ENCODE measurements at places on chromosomes 1 and 21. TPM values are rescaled to one million over a fixed set of nuclear protein-coding genes. Genes with fewer than 3 reads are reported as not detected.
A peak's percentile ranks its signal among the peaks of the same experiment; 100 is the strongest.

DNA sequence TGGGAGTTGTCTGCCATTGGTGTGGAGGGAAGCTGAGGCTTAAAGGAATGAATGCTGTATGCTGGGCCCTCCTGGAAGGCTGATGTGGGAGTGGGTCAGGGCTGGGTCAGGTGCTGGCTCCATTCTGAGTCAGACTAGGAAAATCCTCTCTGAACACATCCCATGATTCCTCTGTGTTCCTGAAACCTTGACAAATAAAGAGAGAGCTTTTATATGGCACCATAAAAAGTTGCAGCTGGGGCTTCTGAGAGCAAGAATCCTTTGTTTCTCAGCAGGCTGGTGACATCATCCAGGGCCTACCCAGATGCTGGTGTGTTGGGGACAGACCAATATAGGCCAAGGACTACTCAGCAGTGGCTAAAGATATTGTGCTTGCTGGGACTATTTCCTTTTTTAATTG, 27.8 kb upstream of the NFASC start:
- H3K36me3 ChIP-seq = no peaks in the 10 kb centered on the region
- no peaks in the 10 kb centered on the region for H3K27me3 ChIP-seq
- DNase-seq = peak; percentile 50
- H3K4me1 ChIP-seq = peaks cover 17% of the 10 kb centered on the region

- DNase-seq = no peak
- H3K36me3 ChIP-seq = no peaks in the 10 kb centered on the region
- no peaks in the 10 kb centered on the region for H3K27me3 ChIP-seq
- H3K4me1 ChIP-seq = no peaks in the 10 kb centered on the region
- no peak overlapping the region for H3K4me3 ChIP-seq
- H3K27ac ChIP-seq = no peak overlapping the region
Measured at GRCh38 chr1:184987696-184988095, 13.4 kb upstream of the NIBAN1 start.

DNA sequence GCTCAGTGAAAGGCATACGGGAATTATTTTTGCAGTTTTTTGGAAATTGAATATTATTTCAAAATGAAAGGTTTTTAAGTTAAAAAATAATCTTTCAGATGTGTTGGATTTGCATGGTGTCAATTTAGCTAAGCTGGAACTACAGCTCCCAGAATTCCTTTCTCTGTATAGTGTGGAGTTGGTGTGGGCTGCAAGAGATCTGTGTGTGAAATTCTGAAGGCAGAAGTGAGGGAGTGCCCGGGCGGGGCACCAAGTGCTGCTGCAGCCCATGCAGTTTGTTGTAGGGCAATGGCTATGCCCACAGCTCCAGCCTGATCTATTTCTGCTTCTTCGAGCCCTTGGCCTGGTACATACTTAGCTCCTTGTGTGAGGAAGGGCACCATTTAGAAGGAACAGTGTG, 60.5 kb upstream of the CSF1 start:
- no peak overlapping the region for H3K27ac ChIP-seq
- no peak overlapping the region for H3K4me3 ChIP-seq
- H3K27me3 ChIP-seq = no peaks in the 10 kb centered on the region
- DNase-seq = no peak
- peaks cover 8% of the 10 kb centered on the region for H3K4me1 ChIP-seq
- no peaks in the 10 kb centered on the region for H3K36me3 ChIP-seq

DNA sequence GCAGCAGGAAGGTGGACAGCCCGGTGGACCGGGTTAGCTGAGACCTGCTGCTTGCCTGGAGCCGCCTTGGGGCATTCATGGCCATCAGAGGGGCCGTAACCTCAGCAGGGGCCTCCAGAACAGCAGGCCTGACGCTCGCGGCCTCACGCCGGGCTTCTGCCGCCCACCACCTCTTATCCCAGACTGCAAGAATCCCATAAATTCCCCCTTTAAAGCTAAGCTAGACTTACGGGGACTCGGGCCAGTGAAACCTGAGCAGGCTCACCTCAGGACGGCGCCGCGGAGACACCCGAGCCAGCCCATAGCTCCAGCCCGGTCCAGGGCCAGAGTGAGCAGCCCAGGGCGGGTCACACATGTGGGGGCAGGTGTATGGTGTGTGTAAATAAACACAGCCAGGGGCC, 132.3 kb downstream of the GLIS1 start:
- no peak overlapping the region for H3K27ac ChIP-seq
- no peak for DNase-seq
- H3K4me3 ChIP-seq = no peak overlapping the region
- H3K4me1 ChIP-seq = no peaks in the 10 kb centered on the region
- no peaks in the 10 kb centered on the region for H3K27me3 ChIP-seq

DNA sequence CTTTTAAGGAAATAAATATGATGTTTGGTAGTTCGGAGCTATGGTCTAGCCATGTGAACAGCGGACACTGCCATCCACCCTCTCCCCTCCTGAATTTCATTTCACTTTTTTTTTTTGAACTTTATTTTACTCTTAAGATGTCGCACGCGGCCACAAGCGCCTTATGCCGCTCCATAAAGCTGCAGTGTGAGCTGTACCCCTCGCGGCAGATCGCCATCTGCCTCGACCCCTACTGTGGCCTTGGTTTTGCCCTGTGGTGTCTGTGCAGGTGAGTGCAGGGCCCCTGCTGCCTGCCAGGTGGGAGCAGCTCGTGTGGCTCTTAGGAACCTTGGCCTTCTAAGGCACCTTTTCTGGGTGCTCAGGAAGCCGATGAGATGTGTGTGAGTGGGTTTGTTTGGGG, 48.1 kb downstream of the S100B start:
- H3K4me1 ChIP-seq = no peaks in the 10 kb centered on the region
- no peak overlapping the region for H3K4me3 ChIP-seq
- peaks cover 77% of the 10 kb centered on the region for H3K36me3 ChIP-seq

The ERG gene
- 6.2 TPM for polyA plus RNA-seq

DNA sequence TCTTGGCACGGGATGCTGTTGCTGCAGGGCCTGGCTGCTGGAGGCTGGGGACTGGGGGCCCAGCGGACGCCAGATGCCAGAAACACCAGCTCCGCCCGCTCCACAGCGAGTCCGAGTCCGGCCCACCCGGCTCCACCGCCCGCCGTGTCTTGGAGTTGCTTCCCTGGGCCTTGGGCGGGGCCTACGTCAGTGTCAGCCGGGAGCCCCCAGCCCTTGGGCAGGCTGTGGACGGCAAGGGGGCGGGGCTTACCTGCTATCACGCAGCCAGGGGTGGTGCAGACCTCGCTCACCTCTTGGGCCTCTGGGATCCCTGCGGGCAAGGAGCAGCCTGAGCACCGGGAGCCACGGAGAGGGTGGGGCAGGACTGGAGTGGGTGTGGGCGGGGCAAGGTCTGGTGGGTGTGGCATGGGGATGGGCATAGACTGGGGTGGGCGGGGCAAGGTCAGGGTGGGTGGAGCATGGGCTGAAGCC, 21.8 kb downstream of the MMEL1 start:
- no peak overlapping the region for H3K4me3 ChIP-seq
- no peaks in the 10 kb centered on the region for H3K27me3 ChIP-seq
- no peak overlapping the region for H3K27ac ChIP-seq
- H3K4me1 ChIP-seq = peaks cover 16% of the 10 kb centered on the region
- DNase-seq = peak; percentile 84
- H3K36me3 ChIP-seq = no peaks in the 10 kb centered on the region

GRCh38 chr21:38134084-38134873, 122.5 kb upstream of the KCNJ15 start:
- no peaks in the 10 kb centered on the region for H3K4me1 ChIP-seq
- no peak overlapping the region for H3K27ac ChIP-seq
- no peaks in the 10 kb centered on the region for H3K36me3 ChIP-seq
- H3K27me3 ChIP-seq = no peaks in the 10 kb centered on the region
- DNase-seq = no peak
- H3K4me3 ChIP-seq = no peak overlapping the region

GRCh38 chr1:67135354-67135753, 584 bp upstream of the C1orf141 start:
- no peaks in the 10 kb centered on the region for H3K36me3 ChIP-seq
- no peaks in the 10 kb centered on the region for H3K27me3 ChIP-seq
- H3K4me3 ChIP-seq = no peak overlapping the region
- peak; percentile 21 for DNase-seq
- peaks cover 43% of the 10 kb centered on the region for H3K4me1 ChIP-seq

The FAM177B gene
- polyA plus RNA-seq = 5.5 TPM

The PRXL2B gene
- polyA plus RNA-seq = 120 TPM

The AMY1B gene
- not detected for polyA plus RNA-seq

DNA sequence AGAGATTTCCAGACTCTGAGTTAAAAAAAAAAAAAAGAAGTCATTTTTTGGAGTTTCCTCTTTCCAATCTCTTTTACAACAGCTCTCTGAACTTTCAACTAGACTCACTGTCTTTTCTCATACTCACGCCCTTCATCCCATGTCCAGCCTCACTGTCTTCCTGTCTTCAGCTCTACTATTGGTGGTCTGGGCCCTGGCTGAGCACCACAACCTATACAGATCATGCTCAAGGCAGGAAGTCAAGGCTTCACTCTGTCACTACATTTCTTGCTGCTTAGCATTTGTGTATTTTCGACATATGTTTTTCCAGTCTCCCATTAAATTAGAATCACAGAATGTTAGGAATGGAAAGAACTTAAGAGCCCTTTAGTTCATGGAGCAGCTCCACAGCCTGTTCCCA, 106.4 kb upstream of the PPP2R5A start:
- no peaks in the 10 kb centered on the region for H3K36me3 ChIP-seq
- no peaks in the 10 kb centered on the region for H3K4me1 ChIP-seq
- no peak for DNase-seq
- H3K27ac ChIP-seq = no peak overlapping the region
- H3K27me3 ChIP-seq = no peaks in the 10 kb centered on the region

GRCh38 chr1:167517535-167518330, 596 bp downstream of the CD247 start:
- H3K27me3 ChIP-seq = no peaks in the 10 kb centered on the region
- no peaks in the 10 kb centered on the region for H3K4me1 ChIP-seq
- no peaks in the 10 kb centered on the region for H3K36me3 ChIP-seq
- H3K4me3 ChIP-seq = no peak overlapping the region
- no peak overlapping the region for H3K27ac ChIP-seq

The KCNA3 gene
- 0.37 TPM for polyA plus RNA-seq

GRCh38 chr1:84271441-84272151, 29.9 kb upstream of the SAMD13 start:
- H3K36me3 ChIP-seq = no peaks in the 10 kb centered on the region
- peak; percentile 59 for DNase-seq
- no peaks in the 10 kb centered on the region for H3K27me3 ChIP-seq
- no peak overlapping the region for H3K4me3 ChIP-seq
- H3K27ac ChIP-seq = peak overlapping the region; percentile 83

The SMYD2 gene
- 46.9 TPM for polyA plus RNA-seq

GRCh38 chr1:1911350-1912041, 3.6 kb upstream of the CALML6 start:
- no peaks in the 10 kb centered on the region for H3K36me3 ChIP-seq
- no peaks in the 10 kb centered on the region for H3K27me3 ChIP-seq
- no peak for DNase-seq
- H3K4me3 ChIP-seq = no peak overlapping the region
- peaks cover 26% of the 10 kb centered on the region for H3K4me1 ChIP-seq

- H3K27me3 ChIP-seq = peaks cover 4% of the 10 kb centered on the region
- H3K36me3 ChIP-seq = no peaks in the 10 kb centered on the region
- H3K27ac ChIP-seq = no peak overlapping the region
Measured at GRCh38 chr1:177315261-177315660, 144.5 kb downstream of the BRINP2 start.

The PRRX1 gene
- polyA plus RNA-seq = 3.3 TPM

GRCh38 chr21:29384683-29385359, 86.1 kb downstream of the BACH1 start:
- no peaks in the 10 kb centered on the region for H3K27me3 ChIP-seq
- peaks cover 9% of the 10 kb centered on the region for H3K4me1 ChIP-seq
- no peaks in the 10 kb centered on the region for H3K36me3 ChIP-seq

The CLCA4 gene
- polyA plus RNA-seq = 0.04 TPM

GRCh38 chr1:171210355-171210754, 25.3 kb downstream of the FMO2 start:
- H3K36me3 ChIP-seq = no peaks in the 10 kb centered on the region
- peak; percentile 86 for DNase-seq
- peaks cover 8% of the 10 kb centered on the region for H3K4me1 ChIP-seq
- peak overlapping the region; percentile 65 for H3K27ac ChIP-seq

Data from large intestine (tissue), 12 donors.